ENCODE measurements at places on chromosomes 3 and 15.

GRCh38 chr15:100602823-100603393 is 519 bp downstream of the ASB7 start:
- peak; percentile 19 for DNase-seq

DNA sequence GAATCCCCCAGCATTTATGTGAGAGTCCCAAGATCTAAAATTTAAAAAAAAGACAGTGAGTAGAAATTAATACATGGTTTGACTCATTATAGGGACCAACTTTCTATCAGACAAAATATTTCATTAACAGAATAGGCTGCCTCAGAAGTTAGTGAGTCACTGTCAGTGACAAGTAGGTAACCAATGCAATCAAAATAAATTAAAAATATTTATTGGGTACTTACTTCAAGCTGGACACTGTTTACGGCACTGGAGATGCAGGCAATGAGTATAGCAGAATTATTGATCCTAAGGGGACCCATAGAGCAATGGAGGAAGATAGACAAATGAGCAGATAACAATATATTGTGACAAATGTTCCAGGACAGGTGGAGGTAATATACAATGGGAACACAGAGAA is 135.6 kb upstream of the BCL6 start:
- DNase-seq: no peak

DNA sequence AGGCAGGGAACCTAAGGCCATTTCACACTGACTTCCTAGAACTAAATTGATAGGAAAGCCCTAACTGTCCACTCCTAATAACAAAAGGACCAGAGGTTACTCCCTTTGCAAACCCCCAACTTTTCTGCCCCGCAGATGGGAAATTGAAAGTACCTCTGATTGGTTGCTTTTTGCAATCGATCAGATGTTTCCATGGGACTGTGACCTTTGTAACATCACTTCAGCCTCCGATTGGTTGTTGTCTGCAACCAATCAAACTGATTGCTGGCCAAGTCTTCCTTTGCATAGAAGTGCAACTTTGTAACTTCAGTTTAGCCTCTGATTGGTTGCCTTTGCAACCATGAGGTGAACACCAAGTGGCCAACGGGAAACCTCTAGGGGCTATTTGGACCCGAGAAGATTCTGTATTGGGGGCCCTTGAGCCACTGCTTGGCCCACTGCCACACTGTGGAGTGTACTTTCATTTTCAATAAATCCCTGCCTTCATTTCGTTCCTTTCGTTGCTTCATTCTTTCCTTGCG is 11.3 kb upstream of the KNL1 start:
- no peak for DNase-seq

GRCh38 chr3:169774186-169774585 is 990 bp downstream of the MYNN start:
- DNase-seq: no peak
